ENCODE measurements at places on chromosomes 16 and 17. TPM values are rescaled to one million over a fixed set of nuclear protein-coding genes. Genes with fewer than 3 reads are reported as not detected.

The CLEC18B gene
- 0.49 TPM for total RNA-seq

The CRYM gene
- total RNA-seq = 1.6 TPM

The ATP1B2 gene
- 1.2 TPM for total RNA-seq

The ERBB2 gene
- 20.7 TPM for total RNA-seq

The EPOP gene
- total RNA-seq = 0.49 TPM

The WNT9B gene
- total RNA-seq = not detected

The JPH3 gene
- total RNA-seq = 0.16 TPM

The HNF1B gene
- total RNA-seq = not detected

The ACOX1 gene
- total RNA-seq = 32.7 TPM

The RPL38 gene
- total RNA-seq = 306 TPM

The GNG13 gene
- not detected for total RNA-seq

The ITGA2B gene
- 0.36 TPM for total RNA-seq

The MGAT5B gene
- total RNA-seq = 0.27 TPM

- H3K27me3 ChIP-seq = no peaks in the 10 kb centered on the region
- H3K36me3 ChIP-seq = peaks cover 8% of the 10 kb centered on the region
- no peaks in the 10 kb centered on the region for H3K4me1 ChIP-seq
- no peak for DNase-seq
- H3K27ac ChIP-seq = no peak overlapping the region
These were observed 1.2 kb downstream of the CDT1 start for GRCh38 chr16:88804552-88805339.

DNA sequence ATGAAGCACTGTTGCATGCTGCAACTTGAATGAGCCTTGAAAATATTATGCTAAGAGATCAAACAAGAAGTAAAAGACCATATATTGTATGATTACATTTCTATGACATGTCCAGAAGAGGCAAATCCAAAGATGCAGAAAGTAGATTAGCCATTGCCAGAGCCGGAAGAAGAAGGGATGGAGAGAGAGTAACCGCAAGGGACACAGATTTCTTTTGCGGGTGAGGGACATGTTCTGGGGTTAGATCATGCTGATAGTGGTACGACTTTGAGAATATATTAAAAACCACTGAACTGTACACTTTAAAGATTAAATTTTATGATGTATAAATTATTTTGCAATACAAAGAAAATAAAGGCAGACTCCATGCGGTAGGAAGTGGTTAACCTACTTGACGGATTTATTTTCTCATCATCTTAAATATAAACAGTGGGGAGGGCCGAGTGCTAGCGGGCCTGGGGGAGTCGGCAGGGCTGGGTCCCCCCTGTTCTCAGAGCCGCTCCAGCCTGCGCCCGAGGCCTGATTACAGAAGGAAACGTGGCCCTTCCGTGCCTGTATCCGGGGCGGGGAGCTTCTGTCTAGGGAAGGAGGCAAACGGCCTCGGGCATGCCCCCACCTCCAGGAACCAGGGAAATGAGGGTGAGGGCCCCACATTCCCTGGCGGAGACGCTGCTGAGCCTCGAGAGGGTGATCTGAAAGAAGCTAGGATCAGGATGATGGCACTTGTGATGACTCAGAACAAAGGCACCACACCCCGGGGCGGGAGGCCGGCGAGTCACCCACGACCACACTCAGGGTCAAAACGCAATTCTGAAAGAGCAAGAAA lies 48.0 kb downstream of the SHCBP1 start:
- no peak overlapping the region for H3K4me3 ChIP-seq
- H3K27me3 ChIP-seq = no peaks in the 10 kb centered on the region
- no peak overlapping the region for H3K27ac ChIP-seq
- H3K36me3 ChIP-seq = no peaks in the 10 kb centered on the region

DNA sequence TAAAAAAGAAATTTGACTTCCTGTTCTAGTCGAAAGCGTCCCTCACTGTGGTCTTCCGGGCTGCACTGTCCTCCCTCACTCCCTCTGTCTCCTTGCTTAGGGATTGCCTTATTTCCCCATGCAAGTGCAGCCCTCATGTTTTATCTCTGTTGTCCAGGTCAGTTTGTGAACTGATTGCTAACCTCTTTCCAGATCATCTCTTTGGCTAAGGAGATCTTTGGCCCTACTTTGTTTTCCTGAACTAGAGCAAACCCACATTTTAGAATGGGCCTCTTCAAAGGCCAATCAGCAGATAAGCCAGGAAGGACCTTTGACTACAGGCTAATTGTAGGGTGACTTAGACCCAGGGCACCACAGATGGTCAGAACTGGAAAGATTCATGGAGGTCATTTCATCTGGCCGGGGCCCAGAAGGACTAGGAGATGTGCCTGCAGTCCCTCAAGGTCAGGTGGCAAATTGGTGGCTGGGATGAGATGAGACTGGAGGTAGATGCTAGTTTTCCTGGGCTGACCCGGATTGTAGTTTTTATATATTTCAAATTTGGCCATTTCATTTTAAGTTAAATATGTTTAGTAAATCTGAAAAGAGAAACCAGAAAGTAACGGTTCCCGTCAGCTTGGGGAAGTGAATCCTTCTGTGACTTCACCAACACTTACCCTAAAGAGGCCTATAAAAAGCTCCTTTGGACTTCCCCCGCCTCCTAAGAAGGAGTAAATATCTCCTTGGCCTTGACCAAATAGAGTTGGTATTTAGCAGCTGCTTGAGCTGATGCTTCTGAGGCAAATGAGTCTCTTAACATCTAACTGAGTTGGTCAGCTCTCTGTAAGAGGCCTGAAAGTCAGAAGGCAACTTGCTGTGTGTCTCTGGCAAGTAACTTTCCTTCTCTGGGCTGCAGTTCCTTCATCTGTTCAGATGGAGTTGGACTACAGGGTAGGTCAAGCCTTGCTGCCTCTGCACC lies 6.2 kb upstream of the SLC25A19 start:
- H3K27ac ChIP-seq = peak overlapping the region; percentile 38
- no peak overlapping the region for H3K4me3 ChIP-seq
- DNase-seq = no peak
- no peaks in the 10 kb centered on the region for H3K4me1 ChIP-seq
- H3K36me3 ChIP-seq = no peaks in the 10 kb centered on the region

- H3K27me3 ChIP-seq = no peaks in the 10 kb centered on the region
- no peak overlapping the region for H3K27ac ChIP-seq
- no peaks in the 10 kb centered on the region for H3K4me1 ChIP-seq
- no peak for DNase-seq
These were observed 54.7 kb upstream of the CRHR1 start for GRCh38 chr17:45729294-45729907.

- H3K36me3 ChIP-seq = no peaks in the 10 kb centered on the region
- peak overlapping the region; percentile 89 for H3K27ac ChIP-seq
- peaks cover 49% of the 10 kb centered on the region for H3K4me1 ChIP-seq
- H3K27me3 ChIP-seq = no peaks in the 10 kb centered on the region
- DNase-seq = no peak
These were observed 19.6 kb downstream of the ITGB3 start for GRCh38 chr17:47273245-47273644.

- H3K4me3 ChIP-seq = no peak overlapping the region
- H3K4me1 ChIP-seq = no peaks in the 10 kb centered on the region
- H3K36me3 ChIP-seq = peaks cover 53% of the 10 kb centered on the region
These were observed 14.2 kb downstream of the SNF8 start for GRCh38 chr17:48930435-48930873.

GRCh38 chr16:852451-853185 lies 52.1 kb upstream of the GNG13 start:
- no peak overlapping the region for H3K27ac ChIP-seq
- H3K4me1 ChIP-seq = no peaks in the 10 kb centered on the region
- DNase-seq = no peak
- no peaks in the 10 kb centered on the region for H3K27me3 ChIP-seq
- no peaks in the 10 kb centered on the region for H3K36me3 ChIP-seq
- no peak overlapping the region for H3K4me3 ChIP-seq

- no peak overlapping the region for H3K4me3 ChIP-seq
- H3K36me3 ChIP-seq = peaks cover 20% of the 10 kb centered on the region
- H3K27ac ChIP-seq = peak overlapping the region; percentile 87
These were observed 37.3 kb downstream of the PIEZO1 start for GRCh38 chr16:88747588-88748301.

DNA sequence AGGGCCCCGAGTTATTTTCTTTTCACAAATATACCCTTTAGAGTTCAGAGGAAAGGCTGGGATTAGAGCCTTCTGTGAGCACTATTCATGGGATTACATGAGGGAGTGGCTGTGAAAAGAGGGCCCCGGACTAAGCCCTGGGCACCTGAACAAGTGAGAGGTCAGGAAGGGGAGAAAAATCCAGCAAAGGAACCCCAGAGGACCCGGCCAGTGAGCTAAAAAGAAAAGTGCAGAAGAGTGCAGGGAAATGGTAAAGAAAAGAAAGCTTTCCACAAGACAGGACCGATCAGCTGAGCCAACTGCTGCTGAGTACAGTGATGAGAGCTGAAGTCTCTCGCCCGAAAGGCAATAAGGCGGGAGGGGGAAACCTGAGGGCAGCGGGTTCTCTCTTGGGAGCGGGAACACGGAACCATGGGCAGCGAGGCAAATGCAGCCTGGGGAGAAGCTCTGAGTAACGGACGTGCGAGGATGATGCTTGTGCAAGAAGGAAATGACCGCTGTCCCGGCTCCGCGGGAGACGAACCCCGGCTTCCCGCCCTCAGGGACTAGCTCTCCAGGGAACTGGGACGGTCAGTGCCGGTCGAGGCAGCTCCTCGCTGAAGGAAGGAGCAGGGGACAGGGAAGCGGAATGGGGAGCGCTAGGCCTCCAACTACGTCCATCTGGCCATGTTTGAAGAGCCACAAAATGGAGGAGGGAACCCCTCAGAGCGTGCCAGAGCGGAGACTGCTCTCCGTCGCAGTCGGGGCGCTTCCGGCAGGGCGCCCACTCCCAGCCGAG lies 665 bp upstream of the ALDH3A2 start:
- peaks cover 55% of the 10 kb centered on the region for H3K4me1 ChIP-seq
- H3K27ac ChIP-seq = peak overlapping the region; percentile 97
- H3K27me3 ChIP-seq = no peaks in the 10 kb centered on the region

DNA sequence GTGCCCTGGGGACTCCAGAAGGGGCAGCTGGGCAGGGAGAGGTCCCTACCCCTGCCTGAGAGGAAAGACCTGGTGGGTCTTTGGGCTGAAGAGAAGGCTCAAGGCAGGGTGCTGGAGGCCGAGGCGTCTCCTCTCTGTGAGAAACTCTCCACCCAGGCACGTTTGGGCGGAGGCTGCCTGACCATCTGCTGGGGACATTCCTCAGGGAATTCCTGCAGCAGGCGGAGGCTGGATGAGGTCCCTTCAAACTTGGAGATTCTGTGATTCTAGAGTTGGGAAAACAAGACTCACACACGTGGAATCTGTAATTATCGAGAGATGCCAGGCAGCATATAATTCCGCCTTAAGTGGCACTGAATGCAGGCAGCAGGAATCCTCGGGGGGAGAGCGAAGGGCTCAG lies 21.1 kb upstream of the PHF12 start:
- H3K4me3 ChIP-seq = no peak overlapping the region
- no peaks in the 10 kb centered on the region for H3K4me1 ChIP-seq
- no peaks in the 10 kb centered on the region for H3K27me3 ChIP-seq
- no peaks in the 10 kb centered on the region for H3K36me3 ChIP-seq
- H3K27ac ChIP-seq = no peak overlapping the region
- DNase-seq = no peak

DNA sequence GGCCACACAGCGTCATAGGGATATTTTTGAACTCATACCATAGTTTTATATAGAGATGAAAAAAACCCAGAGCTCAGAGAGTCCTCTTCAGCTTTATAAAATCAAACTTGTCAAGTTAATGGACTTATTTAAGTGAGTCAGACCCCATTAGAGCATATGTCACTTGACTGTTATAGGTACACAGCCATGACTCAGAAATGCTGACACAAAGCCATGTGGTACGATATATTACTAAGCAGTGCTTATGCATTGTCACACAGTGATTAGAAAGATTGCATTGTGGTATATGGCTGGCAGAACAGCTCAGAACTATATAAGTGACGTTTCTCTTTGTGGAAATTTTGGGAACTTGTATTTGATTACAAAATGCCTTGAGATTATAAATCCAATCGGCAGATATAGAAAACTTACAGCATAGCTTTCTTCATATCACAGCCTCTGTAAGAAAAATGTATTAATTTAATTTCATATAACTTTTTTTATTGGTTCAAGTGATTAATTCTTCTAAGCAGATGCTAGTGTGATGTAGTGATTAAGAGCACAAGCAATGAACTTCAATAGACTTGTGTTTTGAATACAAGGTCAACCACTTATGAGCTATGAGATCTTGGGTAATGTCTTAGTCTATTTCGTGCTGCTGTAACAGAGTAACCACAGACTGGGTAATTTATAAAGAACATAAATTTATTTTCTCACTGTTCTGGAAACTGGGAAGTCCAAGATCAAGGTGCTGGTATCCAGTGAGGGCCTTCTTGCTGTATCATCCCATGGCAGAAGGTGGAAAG lies 25.8 kb upstream of the GINS3 start:
- H3K4me1 ChIP-seq = no peaks in the 10 kb centered on the region
- no peaks in the 10 kb centered on the region for H3K27me3 ChIP-seq
- no peaks in the 10 kb centered on the region for H3K36me3 ChIP-seq
- no peak for DNase-seq
- H3K4me3 ChIP-seq = no peak overlapping the region
- no peak overlapping the region for H3K27ac ChIP-seq

GRCh38 chr16:56910654-56911539 lies 21.0 kb upstream of the HERPUD1 start:
- H3K27me3 ChIP-seq = no peaks in the 10 kb centered on the region
- no peaks in the 10 kb centered on the region for H3K36me3 ChIP-seq
- H3K4me1 ChIP-seq = no peaks in the 10 kb centered on the region
- no peak overlapping the region for H3K4me3 ChIP-seq

GRCh38 chr17:62648956-62649294 lies 21.5 kb downstream of the MRC2 start:
- no peak overlapping the region for H3K4me3 ChIP-seq
- H3K27me3 ChIP-seq = no peaks in the 10 kb centered on the region
- H3K36me3 ChIP-seq = no peaks in the 10 kb centered on the region

- H3K36me3 ChIP-seq = no peaks in the 10 kb centered on the region
- H3K27me3 ChIP-seq = no peaks in the 10 kb centered on the region
- no peak overlapping the region for H3K4me3 ChIP-seq
- no peak for DNase-seq
- no peak overlapping the region for H3K27ac ChIP-seq
- H3K4me1 ChIP-seq = peaks cover 9% of the 10 kb centered on the region
These were observed 45.6 kb downstream of the SMPD3 start for GRCh38 chr16:68402748-68403040.

DNA sequence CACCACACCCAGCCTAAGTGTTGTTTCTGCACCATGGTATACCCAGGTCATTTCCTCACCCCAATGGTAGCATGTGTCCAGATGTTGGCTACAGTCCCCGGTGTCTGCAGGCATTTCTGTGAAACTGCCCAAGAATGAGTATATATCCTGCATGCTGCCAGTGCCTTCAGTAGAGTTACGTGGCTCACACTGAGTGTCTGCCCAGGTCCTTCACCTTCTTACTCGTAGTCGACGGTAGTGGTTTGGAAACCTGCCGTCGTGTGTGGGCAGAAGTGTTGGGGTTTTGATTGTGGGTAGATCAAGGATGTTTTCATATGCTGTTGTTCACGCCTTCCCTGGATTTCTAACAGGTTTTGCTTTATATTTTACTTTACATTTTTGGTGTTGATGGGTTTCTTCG lies 16.8 kb downstream of the TCF25 start:
- no peak overlapping the region for H3K4me3 ChIP-seq
- peaks cover 36% of the 10 kb centered on the region for H3K36me3 ChIP-seq
- H3K27me3 ChIP-seq = no peaks in the 10 kb centered on the region
- no peaks in the 10 kb centered on the region for H3K4me1 ChIP-seq
- no peak overlapping the region for H3K27ac ChIP-seq

GRCh38 chr17:42659079-42659931 lies at the start of gene TUBG2:
TUBG2 (plus strand) TSS chr17:42659284; CDS start chr17:42659504, 220 bp downstream.
- H3K4me1 ChIP-seq = no peaks in the 10 kb centered on the region
- DNase-seq = peak; percentile 94
- H3K27me3 ChIP-seq = no peaks in the 10 kb centered on the region
- H3K27ac ChIP-seq = peak within 1 kb of the TSS; percentile 91

- H3K4me1 ChIP-seq = peaks cover 82% of the 10 kb centered on the region
- no peak overlapping the region for H3K4me3 ChIP-seq
- no peak overlapping the region for H3K27ac ChIP-seq
- peak; percentile 57 for DNase-seq
- H3K36me3 ChIP-seq = no peaks in the 10 kb centered on the region
- no peaks in the 10 kb centered on the region for H3K27me3 ChIP-seq
These were observed 176.5 kb downstream of the SEC14L1 start for GRCh38 chr17:77317091-77317750.

All from sigmoid colon (tissue), 7 donors.